ENCODE measurements at places on chromosomes 7 and 10.
A peak's percentile ranks its signal among the peaks of the same experiment; 100 is the strongest.

DNA sequence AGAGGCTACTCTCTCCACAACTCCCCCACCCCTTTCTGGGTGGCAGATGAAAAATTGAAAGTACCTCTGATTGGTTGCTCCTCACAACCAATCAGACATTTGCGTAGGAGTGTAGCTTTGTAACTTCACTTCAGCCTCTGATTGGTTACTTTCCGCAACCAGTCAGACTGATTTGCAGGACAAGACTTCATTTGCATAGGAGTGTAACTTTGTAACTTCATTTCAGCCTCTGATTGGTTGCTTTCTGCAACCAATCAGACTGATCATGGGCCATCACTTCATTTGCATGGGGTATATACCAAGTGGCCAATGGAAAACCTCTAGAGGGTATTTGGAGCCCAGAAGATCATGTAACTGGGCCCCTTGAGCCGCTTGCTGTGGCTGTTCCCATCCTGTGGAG, 25.6 kb downstream of the CDNF start:
- DNase-seq = no peak

DNA sequence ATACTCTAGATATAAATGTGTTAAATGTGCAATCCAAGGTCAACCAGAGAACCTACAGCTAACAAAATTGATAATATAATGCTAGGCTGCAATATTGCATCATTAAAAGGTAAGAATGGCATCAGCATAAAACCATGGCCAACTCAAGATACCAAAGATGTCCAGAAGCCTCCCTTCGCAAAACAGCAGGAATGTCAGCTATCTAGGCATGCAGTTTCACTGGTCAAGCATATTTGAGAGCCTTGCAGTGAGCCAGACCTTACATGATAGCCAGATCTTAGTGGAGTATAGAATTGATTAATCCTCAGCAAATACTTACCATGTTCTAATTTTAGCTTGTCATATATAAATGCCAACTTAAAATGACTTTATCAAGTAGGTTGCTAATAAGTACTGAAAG, 138.8 kb downstream of the ZEB1 start:
- DNase-seq = no peak

DNA sequence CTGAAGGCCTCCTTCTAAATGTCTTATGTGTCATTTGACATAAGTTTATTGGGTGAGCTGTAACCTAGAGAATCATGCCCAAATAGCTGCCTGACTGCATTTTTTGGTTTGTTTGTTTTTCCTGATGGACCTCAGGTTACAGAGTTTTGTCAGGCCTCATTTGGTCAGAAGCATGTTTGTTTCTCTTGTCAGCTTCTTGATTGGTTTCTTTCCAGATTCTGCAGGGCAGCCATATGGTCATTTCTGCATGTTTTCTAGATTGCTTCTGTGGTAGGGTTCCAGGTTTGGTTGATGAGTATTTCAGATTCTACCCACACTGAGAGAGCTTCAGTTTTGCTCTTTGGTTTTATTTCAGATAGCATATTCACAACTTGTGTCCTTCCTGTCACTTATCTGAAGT, 28.0 kb downstream of the GLCCI1 start:
- DNase-seq = no peak

DNA sequence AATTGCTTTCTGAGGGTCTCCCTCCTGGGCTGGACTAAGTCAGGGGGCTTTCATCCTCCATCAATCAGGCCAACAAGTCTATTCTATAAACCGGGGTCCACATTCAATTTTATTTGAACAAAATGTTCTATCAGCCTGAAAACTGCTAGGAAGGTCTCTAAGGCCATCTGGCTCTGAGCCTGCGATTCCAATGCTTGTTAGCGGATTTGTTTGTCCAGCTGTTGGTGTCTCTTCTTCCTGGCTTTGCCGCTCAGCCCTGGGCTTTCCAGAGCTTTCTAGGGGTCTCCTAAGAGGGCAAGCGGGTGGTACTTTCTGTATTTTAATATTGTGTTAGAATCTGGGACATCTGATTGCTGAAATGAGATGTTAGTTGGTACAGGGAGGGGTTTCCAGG, 136.7 kb downstream of the VIPR2 start:
- no peak for DNase-seq

DNA sequence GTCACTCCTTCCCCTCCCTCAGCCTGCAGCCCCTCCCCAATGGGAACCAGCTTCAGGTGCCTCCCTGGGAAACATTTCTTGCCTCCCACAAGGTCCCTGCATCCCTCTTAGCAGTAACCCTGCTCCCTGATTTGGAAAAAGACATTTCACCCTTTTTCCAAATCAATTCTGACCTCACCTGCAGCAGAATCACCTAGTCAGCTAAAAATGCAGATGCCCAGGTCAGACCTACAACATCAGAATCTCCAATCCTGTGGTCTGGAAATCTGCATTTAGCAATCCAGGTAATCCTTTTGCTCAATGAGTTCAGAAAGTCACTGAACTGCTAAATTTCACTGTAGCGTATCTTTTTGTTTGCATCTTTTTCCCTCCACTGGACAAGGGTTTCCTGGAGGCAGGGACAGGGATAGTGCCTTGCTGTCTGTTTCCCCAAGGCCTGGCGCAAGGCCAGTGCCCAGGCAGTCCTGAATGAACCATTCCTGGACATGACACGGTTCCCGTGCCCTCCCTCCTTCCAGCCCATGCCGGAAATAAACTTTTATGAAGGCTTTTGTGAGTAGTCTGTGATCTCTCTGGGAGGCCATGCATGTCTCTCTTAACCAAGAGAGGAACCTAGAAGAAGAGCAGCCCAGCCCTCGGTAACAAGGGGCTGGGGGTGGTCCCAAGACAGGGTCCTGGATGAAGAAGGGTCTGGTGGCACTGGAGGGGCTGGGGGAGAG, 44.0 kb downstream of the COL13A1 start:
- DNase-seq = peak; percentile 58

DNA sequence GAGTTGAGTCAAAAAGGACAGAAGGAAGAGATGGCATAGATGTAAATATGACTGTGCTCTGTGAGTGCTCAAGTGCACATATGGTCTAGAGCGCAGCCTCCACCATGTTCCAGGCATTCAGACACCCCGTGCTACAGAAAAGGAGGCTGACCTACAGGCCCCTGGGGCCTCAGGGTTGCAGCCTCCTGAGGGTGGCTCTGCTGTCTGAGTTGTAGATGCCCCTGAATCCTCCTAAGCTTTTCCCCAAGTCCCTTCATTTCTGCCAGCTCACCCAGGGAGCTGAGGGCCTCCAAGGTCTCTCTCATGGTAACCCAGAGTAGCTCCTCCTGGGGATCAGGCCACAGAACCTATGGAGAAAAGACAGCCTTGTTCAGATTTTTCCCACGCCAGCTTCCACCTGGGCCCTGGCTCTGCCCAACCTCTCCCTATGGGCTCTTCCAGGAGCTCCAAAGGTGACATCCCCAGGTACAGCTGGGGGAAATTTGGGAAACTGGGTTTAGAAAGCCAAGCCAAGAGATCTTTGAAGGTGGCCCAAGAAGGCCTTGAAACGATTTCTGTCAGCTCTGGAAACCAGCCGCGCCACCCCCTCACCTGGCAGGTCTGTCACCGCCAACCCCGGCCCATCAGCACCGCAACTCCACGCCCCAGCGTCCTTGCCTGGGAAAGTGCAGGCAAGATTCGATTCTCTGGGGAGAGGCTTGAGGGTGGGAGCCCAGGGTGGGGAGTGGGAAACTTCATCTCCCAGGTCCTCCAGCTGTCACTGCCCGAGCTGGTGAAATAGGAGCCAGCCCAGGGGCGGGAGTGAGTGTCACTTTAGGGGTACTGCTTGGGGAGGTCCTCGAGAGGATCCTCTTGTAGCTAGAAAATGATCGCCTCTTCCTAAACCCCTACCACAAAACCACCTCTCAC, 2.4 kb downstream of the ZNF467 start:
- DNase-seq = no peak

DNA sequence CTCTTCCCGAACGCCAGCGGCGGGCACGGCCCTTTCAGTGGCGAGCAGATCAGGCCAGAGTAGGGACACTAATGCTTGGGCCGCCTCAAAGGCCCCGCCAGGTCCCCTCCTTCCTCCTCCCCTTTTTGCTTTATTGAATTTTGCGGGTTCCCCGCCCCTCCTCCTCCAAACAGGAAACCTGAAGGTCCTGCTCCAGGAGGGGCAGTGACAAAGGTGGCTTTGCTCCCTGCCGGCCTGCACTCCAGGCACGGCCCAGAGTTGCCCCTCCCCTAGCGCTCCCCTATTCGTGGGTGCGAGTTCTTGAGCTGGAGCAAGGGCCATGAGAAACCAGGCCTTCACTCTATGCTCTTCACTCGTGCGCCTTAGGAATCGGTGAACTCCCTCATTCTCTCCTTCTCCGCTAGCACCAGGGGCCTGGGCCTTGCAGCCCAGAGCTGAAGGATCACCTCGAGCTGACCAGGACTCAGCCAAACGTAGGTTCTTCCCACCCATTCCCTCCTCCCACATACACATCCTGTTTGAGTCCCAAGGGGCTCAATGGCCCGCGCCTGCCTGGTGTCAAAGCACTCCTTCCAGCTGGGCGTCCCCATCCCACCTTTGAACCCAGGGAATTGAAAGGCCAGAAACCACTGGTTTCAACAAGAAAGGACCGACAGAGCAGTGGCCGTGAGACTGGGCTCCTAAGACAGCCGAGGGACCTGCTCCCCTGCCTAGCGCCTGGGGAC, 619 bp upstream of the HOXA6 start:
- DNase-seq = no peak

DNA sequence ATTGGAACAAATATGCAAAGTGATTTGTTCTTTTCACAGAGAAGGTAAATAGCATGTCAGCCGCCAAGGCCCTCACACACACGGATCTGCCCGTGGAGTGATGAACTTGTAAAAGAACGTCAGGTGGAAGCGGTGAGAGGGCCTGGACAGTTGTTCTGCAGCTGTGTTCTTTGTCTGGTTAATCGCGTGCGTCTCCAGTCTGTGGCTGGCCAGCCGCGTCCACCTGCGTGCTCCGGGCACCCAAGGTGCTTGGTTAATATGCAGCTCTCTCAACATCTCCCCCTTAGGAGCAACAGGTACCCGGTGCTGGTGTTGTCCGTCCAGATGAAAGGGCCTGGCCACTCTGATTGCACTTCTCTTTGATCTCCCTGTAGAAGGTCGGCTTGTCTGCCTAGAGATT, 162.9 kb downstream of the MGMT start:
- no peak for DNase-seq

DNA sequence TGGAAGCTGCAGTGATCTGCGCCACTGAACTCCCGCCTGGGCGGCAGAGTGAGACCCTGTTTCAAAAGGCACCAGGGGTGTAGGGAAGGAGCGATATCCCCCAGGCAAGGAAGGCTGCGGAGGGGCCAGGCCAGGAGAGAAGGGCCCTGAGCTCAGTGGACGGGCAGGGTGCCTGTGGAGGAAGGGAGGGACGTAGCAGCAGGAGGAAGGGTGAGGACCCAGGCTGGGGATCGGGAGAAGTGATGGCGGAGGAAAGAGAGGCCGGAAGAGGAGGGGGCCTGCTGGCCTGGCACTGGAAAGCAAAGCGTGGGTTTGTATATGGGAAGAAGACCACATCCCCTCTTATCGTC, 45.6 kb downstream of the ALOX5 start:
- no peak for DNase-seq

DNA sequence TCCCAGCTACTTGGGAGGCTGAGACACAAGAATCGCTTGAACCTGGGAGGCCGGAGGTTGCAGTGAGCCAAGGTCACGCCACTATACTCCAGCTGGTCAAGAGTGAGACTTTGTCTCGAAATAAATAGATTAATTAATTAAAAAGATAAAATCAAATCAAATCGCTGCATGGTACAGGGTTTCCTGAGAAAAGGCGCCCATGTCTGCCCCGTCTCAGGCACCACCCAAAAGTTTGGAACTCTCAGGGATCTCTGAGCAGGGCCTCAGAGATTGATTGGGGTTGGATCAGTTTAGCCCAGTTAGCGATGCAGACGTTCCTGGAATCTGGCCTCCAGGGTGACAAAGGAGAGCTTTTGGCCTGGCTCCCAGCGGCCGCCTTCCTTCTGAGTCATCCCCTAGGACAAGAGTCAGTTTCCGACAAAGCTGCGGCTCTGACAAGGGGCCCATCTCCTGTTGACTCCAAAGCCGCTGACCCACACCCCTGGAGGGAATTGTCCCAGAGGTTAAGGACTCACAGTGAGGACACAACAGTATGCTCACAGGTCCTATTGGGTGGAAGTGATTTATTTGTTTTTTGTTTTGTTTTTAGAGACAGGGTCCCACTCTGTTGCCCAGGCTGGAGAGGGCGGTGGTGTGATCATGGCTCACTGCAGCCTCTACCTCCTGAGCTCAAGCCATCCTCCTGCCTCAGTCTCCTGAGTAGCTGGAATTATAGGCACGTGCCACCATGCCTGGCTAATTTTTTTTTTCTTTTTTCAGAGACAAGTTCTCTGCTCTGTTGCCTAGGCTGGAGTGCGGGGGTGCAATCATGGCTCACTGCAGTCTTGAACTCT, 6.8 kb downstream of the ORAI2 start:
- DNase-seq = no peak

DNA sequence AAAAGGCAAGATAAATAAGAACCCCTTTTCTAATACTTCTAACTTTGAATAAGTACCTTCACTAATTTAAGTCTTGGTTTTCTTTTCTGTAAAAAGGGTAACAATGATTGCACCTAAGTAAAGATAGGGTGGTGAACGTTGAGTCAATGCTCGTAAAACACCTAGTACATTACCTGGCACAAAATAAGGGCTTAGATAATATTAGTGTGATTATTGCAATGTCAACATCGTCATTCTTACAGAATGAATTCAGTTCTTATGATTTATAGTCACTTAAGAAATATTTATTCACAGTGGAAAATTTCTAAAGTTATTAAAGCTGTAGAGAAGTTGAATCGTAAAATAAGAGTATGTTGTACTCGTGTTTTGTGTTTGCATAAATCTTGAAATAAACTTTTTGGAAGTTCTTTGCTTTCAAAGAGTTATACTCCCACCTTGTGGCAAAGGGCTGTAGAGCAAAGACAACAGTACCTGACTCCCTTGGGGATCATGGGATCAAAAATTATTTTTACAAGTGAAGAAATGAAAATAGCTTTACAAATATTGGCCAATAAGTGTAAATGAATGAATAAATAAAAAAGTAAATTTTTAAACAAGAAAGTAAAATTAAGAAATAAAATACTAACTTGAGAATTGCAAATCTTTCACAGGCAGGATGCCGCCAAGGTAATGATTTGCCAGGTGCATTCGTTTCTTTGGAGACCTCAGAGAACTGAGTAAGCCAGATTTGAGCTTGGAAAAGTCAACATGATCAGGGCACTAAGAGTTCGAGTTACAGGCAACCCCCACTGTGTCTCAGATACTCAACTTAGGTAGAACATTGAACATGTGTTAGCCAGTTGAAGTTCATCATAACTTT, 285.8 kb upstream of the CACNA2D1 start:
- DNase-seq = no peak

GRCh38 chr10:5553400-5554170, 28.8 kb downstream of the CALML3 start:
- DNase-seq = peak; percentile 61
